CD4-positive, alpha-beta memory T cell (primary cell): ENCODE measurements at places on chromosomes 3 and 15.

DNA sequence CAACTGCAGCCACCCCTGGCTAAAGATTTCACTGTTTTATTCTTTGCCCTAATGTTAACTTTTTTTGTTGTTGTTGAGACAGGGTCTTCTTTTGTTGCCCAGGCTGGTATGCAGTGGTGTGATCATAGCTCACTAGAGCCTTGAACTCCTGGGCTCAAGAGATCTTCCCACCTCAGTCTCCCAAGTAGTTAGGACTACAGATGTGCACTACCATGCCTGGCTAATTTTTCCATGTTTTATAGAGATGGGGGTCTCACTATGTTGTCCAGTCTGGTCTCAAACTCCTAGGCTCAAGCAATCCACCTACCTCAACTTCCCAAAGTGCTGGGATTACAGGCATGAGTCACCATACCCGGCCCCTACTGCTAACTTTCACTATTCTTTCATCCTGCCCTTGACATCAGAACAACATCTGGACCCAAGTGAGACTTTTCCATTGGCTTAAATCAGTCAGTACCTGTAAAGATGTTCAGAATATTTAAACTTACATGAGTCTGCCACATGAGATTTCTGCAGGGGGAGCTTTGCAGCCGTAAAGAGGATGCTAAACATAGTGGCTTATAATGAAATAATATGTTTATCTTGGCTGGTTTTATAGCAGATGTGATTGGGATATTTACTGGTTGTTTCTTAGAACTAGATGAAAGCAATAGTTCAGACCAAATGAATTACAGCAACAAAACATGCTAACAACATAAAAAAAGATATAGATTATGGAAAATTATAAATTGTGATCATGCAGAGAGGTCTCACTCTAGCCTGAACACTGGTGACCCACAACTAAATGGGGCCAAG, 73.6 kb downstream of the HMG20A start:
- DNase-seq: no peak

- DNase-seq: no peak
These were observed 47.6 kb downstream of the RAP2B start for GRCh38 chr3:153209596-153209995.

GRCh38 chr15:91710080-91710698, 143.3 kb upstream of the SLCO3A1 start:
- no peak for DNase-seq

- no peak for DNase-seq
These were observed 3.6 kb downstream of the CHDH start for GRCh38 chr3:53842436-53843194.

- no peak for DNase-seq
These were observed 480.5 kb upstream of the ARRDC4 start for GRCh38 chr15:97479957-97480356.

GRCh38 chr15:58909616-58910015, 23.9 kb downstream of the SLTM start:
- no peak for DNase-seq

GRCh38 chr3:156240642-156241041, 120.3 kb downstream of the KCNAB1 start:
- no peak for DNase-seq

GRCh38 chr3:126103121-126104027, 19.4 kb upstream of the SLC41A3 start:
- no peak for DNase-seq

GRCh38 chr3:95750097-95750496, 1064.3 kb upstream of the EPHA6 start:
- DNase-seq: no peak

- no peak for DNase-seq
These were observed 125.1 kb downstream of the SQOR start for GRCh38 chr15:45759936-45760335.

DNA sequence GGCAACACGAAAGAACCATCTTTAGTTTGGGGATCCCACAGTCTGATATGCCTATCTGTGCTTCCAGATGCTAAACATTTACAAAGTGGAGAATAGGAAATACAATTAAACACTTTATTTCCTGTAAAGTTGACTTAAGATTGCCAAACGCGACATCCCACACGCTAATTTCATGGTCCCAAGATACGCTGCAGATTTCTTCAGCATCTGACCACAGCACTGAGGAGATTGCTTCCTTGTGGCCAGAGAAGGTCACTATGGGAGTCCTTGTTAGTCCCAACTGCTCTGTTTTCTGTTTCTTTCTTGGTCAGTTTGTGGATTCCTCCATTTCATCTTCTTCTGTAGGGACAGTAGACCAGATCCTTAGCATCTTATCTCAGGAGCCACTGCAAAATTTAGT, 43.3 kb downstream of the ASB7 start:
- DNase-seq: no peak

DNA sequence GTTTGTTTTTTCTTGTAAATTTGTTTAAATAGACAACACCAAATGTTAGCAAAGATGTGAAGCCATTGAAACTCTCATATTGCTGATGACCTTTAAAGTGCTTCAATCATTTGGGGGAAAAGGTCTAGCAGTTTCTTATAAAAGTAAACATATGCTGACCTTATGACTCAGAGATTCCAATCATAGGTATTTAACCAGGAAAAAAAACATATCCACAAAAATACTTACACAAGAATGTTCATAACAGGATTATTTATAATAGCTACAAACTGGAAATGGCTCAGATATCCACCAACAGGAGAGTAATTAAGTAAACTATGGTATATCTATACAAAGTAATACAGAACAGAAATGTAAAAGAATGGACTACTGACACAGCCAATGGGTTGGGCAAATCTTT, 27.1 kb upstream of the RORA start:
- no peak for DNase-seq
